Activated T-helper 2 cell treated with anti-CD3 and anti-CD28 coated beads, Interferon-gamma antibody, Interleukin-2, Interleukin-4, amounts not matched to agents 10 μg/mL and 5 μg/mL and 100 μg/mL, durations not matched to agents 14 hours and 24 hours and 36 hours (primary cell): ENCODE measurements at places on chromosomes 7 and 10. TPM values are rescaled to one million over a fixed set of nuclear protein-coding genes. Genes with fewer than 3 reads are reported as not detected.

The MUC3A gene
- 0.11 TPM in 1 of 2 replicates, not detected in the other for total RNA-seq

The PRSS37 gene
- total RNA-seq, result not detected in 2 replicates

GRCh38 chr10:42738679-42739078 is 43.9 kb upstream of the BMS1 start:
- no peak for DNase-seq

- DNase-seq, result no peak
These were observed 32.7 kb upstream of the STEAP4 start for GRCh38 chr7:88339195-88339922.

DNA sequence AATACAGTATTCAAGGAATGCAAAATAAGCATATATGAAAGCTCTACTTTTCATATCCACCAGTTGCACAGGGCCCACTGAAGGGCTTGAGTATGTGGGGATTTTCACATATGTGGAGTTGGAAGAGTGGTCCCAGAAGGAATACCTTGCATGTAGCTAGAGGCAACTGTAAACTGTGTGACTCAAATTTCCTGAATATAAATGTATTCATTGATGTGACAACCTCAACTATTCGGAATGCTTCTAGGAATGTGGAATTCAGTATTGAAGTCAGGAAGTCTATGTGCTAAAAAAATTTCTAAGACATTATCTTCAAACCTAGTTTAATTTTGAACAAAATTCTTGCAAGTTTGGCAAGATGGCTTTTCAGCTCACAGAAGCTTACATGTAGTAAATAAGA is 695.5 kb upstream of the SEMA3D start:
- no peak for DNase-seq
